Activated T-cell treated with anti-CD3 and anti-CD28 coated beads, Interleukin-2, amount 50 U/mL, for 48 hours (primary cell): ENCODE measurements at places on chromosomes 6 and 20.

- DNase-seq: no peak
Measured at GRCh38 chr20:63361519-63362435, 628 bp upstream of the CHRNA4 start.

DNA sequence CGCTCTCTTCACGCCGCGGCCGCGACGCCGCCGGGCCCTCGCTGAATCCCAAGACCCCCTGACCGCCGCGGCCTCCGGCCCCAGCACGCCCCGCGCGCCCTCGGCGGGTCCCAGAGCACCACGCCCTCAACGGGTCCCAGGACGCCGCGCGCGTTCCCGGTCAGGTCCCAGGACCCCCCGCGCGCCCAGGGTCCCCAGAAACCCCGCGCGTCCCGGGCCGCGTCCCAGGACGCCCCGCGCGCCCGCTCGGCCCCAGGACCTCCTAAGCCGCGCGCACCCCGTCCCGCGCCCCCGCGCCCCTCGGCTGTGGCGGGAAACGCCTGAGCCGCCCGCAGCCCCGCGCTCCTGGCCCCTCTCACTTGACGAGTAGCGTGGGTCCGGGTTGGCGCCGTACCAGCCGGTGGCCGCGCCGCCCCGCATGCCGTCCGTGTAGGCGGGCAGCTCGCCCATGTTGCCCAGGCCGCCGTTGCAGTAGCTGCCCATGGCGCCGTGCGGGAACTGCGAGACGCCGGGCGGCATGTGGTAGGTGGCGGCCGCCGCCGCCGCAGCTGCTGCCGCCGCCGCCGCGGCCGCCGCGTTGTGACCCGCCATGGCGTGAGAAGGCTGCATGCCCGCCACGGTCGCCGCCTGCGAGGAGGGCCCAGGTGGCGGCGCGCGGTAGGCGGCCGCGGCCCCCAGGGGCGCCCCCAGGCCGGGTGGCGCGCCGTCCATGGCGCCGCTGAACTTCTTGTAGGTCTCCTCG is 556 bp downstream of the NKX2-4 start:
- DNase-seq: peak; percentile 44

DNA sequence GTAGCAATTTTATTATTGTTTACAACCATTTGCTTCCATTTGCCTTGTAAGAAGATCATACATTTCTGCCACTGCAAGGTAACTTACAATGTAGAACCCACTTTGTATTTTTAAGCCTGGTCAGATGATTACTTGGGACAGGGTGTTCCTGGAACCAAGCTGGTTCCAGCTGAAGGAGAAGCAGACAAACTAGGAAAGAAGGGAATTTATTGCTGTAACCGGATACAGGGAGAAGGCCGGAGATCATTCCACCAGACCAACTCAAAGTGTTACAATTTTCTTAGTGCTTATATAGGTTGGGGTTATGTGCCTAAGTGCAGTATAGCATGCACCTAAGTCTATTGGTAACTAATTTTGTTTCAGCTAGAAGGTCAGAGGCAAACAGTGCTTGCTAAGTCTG is 104.4 kb downstream of the MANEA start:
- no peak for DNase-seq

- no peak for DNase-seq
Measured at GRCh38 chr20:56796345-56796744, 167.2 kb downstream of the TFAP2C start.

- no peak for DNase-seq
Measured at GRCh38 chr6:15526212-15526701, 136.6 kb downstream of the DTNBP1 start.

GRCh38 chr20:1469925-1470571 is 3.4 kb upstream of the NSFL1C start:
- DNase-seq: peak; percentile 42

DNA sequence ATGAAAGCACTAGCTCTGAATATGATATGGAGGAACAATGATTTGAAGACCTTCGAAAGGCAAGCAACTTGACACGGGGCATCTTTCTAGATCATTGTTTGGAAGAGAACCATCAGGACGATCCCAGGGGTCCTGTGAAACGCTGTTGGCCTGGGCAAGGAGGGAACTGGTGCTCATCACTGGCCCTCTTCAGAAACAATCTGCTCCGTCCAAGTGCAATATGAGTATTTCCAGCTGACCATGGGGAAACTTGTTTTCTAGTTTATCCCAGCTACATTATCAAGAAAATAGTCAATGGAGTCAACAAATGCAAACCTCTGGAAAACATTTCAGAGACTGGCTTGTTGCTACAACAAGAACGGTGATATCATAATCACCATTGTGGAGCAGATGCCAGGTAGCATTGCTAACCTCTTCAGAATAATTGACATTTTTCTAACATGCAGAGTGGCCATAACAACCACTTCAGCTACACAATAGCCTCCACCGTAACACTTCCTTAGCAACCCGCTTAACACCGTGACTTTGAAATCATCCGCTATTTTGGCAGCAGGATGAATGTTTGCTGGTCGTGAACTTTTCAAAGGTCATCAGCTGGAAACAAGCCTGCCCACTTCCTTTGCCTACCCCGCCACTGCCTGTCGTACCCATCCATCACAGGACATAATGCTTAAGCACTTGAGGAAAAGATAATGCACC is 112.0 kb upstream of the PDE10A start:
- DNase-seq: no peak

GRCh38 chr6:7144872-7145584 is 37.3 kb downstream of the RREB1 start:
- no peak for DNase-seq

DNA sequence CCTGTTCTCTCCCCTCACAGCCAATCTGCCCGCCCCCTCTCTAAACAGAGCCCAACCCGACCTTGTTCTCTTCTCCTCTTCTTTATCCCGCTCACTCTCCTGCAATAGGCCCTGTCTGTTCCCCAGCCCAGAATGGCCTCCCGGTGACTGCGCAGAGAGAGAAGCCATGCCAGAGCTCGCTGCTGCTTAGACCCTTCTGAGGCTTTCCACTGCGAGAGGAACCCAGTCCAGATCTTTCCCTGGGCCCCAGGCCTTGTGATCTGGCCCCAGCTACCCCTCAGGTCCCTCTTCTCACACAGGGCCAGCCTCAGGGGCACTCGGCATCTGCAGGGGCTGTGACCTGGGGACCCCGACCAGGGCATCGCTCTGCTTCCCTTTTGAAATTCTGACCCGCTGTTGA is 58.1 kb downstream of the TMEM242 start:
- no peak for DNase-seq
